Stimulated activated CD4-positive, alpha-beta T cell treated with anti-CD3 and anti-CD28 coated beads, TNF-alpha, amount 100 ng/mL, for 1 hour (primary cell): ENCODE measurements at places on chromosomes 6 and 20.

GRCh38 chr6:37994223-37994622 is 174.7 kb downstream of the ZFAND3 start:
- DNase-seq: no peak

GRCh38 chr20:50215926-50216325 is 25.3 kb downstream of the CEBPB start:
- no peak for DNase-seq

DNA sequence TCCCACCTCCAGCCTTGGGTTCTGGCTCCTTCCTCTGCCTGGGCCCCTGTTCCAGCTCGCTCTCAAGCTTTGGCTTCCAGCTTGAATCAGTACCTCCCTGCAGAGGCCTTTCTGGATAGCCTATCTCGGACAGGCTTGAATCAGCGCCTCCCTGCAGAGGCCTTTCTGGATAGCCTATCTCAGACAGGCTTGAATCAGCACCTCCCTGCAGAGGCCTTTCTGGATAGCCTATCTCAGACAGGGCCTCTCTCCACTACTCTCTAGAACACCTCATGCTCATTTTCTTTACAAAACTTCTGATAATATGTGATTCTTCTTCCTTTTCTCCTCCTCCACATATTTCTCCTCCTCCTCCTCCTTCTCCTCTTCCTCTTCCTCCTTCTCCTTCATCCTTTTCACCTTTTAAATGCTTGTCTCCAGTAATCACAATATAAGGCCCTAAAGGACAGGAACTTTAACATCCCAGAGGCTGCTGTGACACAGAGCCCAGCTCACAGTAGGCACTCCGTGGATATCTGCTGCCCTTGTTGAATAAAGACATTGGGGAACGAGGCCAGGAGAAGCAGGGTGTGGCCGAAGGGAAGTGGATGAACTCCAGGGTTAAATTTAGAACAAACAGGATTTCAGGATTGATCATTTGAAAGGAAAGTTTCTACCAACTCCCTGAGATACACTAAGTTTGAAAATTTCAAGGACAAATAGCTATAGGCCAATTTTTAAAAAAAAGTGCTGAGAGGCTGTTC is 9.3 kb upstream of the RPS6KA2 start:
- no peak for DNase-seq

DNA sequence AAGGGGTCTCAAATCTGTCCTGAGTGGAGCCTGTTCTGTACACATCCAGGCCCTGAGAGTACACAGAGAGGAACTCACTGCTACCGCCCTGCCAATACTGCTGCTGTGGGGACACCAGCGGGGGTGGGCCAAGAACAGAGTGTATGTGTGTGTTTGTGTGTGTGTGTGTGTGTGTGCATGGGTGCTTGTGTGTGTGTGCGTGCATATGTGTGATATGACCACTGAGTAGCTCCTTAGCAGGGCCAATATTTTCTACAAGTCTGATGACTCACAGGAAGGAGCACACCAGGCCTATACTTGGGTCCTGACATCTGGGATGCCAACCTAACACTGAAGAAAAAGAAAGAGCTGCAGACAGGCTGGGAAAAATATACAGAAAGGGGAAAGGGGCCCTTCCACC is 1.4 kb downstream of the RAET1E start:
- no peak for DNase-seq

- DNase-seq: no peak
These were observed 802 bp downstream of the HDGFL1 start for GRCh38 chr6:22570185-22570551.
